ENCODE measurements at places on chromosomes 16 and 17.

DNA sequence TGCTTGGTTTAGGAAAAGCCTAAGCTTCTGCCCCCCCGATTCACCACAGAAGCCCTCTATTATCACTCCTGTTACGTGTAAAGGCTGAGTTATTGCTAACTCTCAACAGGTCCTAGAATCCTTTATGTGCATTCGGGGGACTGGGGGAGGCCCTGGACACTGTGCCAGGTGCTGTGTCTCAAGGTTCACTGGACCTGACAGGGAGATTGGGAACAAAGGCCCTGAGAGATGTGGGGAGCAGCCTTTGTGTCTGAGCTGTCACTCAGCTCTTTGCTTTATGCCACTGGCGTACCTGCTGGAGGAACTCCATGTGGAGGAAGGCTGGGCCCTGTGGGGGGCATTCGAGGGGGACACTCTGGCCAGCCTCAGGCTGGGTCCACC lies 65.9 kb downstream of the METRNL start:
- DNase-seq, result no peak

GRCh38 chr16:81946206-81946605 lies 65.1 kb downstream of the SDR42E1 start:
- no peak for DNase-seq

DNA sequence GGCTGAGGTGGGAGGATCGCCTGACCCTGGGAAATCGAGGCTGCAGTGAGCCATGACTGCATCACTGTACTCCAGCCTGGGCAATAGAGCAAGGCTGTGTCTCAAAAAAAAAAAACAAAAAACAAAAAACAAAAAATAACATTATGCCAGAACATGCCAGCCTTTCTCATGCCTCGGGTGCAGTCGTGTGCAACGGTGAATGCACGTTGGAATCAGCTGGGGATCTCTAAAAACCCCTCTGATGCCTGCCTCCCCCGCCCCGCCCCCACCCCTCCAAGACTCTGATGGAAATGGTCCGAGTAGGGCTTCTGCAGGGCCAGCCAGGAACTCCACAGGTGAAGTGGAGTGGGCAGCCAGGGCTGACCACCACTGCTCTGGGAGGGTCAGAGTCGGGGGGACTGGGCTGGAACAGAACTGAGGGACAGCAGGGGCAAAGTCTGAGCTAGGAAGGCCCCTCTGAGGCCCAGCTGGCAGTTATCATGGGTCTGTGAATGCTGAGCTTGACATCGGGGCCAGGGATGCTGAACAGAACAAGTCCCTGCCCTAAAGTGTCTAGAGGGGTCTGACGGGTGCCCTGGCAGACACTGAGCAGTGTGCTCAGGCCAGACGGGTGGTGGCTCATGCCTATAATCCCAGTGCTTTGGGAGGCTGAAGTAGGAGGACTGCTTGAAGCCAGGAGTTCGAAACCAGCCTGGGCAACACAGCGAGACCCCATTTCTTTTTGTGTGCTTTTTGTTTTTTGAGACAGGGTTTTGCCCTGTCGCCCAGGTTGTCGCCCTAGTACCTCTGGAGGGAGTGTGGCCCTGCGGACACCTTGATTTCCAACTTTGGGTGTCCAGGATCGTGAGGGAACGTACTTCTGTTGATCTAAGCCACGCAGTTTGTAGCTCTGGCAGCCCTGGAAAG lies 193.4 kb upstream of the GSE1 start:
- DNase-seq, result no peak

- DNase-seq, result no peak
Measured at GRCh38 chr16:80610481-80611156, 69.8 kb downstream of the DYNLRB2 start.

GRCh38 chr16:56199164-56199563 lies 7.9 kb downstream of the GNAO1 start:
- DNase-seq, result no peak

DNA sequence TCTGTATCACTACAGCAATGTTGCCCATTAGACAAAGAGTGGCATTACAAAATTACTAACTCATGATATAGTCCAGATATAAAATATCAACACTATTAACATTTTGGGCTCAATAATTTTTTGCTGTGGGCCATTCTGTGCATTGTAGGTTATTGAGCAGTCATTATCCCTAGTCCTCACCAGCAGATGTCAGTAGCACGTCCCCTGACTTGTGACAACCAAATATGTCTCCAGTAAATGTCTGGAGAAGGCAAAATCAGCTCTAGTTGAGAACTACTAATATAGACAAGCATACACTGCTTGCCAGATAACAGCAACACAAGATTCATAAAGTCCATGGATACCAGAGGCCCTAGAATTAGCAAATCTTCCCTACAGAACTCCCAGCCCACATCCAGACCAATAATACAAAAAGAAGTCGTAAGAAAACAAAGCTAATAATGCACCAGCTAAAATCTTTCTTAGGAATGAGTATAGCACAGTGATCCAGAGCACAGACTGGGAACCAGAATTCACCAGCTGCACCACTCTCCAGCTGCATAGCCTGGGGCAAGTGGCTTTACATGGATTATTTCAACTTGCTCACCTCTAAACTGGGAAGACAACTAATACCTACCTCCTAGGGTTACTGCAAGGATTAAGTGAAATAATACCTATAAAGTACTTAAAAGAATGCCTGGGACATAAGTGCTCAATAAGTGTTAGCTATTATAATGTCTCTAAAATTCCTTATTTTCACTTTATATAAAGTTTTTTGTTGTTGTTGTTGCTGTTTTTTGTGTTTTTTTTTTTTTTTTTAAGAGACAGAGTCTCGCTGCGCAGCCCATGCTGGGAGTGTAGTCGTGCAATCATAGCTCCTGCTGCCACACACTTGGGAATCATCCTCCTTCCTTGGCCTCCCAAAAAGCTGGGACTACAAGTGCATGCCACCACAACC lies 23.7 kb downstream of the HELZ start:
- DNase-seq, result peak; percentile 63

DNA sequence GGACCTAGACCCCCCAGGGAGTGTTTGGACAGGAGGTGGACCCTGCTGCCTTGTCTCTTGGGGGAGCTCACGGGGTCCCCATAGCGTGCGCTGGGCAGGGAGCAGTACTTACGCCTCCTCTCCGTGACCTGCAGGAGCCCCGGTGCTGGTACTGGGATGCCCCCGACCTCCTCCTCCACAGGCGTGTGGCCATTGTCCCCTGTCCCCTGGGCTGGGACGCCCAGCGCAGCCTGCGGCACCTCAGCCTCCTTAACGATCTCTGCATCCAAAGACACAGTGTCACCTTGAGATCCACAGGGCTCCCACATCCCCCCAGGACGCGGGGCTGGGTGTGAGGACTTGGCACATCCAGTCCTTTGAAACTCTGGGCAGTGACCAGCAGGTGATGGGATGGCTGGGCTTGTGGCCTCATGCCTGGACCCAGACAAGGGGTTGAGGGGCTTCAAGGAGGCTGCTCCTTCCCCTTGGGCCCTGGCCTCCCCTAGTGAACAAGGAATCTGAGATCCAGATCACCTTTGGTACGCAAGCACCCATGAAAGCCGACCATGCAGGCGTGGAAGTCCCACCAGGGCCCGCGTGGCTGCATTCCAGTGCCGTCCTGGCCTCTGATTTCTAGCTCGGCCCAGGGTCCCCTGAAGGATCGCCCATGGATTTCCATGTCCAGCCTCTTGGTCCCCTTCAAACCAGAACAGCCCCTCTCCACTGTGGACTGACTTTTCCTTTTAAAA lies 9.9 kb downstream of the DBNDD1 start:
- DNase-seq, result no peak

GRCh38 chr17:81081222-81082176 lies 46.5 kb downstream of the BAIAP2 start:
- DNase-seq, result no peak

Data from SK-N-DZ (cell line).